Hepatocyte (in vitro differentiated cells): ENCODE measurements at places on chromosomes 6 and 20. TPM values are rescaled to one million over a fixed set of nuclear protein-coding genes. Genes with fewer than 3 reads are reported as not detected.

GRCh38 chr6:138957903-138958302 is 30.1 kb downstream of the REPS1 start:
- no peak for DNase-seq

GRCh38 chr6:14117158-14118090 is at the start of gene CD83:
Gene CD83 (plus strand): TSS chr6:14117772. CDS start chr6:14117812, 40 bp downstream.
- DNase-seq: peak; percentile 84

DNA sequence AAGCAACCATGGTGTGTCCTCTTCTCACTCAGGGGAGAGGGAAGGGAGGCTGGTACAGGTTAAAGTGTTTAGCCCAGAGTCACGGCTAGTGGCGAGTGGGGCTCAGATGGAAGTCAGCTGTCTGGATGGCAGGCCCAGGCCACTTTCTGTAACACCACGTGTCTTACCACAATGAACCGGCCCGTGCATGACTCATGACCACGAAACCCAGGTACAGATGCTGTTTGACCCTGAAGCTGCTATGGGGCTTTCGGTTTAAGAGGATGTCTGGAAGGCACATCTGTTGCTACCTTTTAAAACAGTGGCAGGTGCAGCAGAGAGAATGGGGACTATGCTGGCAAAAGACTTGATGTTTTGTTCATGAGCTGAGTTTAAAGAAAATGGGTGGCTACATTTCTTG is 36.5 kb upstream of the MPC1 start:
- DNase-seq: no peak

- peak; percentile 14 for DNase-seq
Measured at GRCh38 chr6:157020398-157020797, 243.2 kb downstream of the ARID1B start.

- DNase-seq: no peak
Measured at GRCh38 chr20:60600036-60600435, 641.8 kb downstream of the CDH26 start.

GRCh38 chr6:138417493-138418117 is 13.6 kb downstream of the HEBP2 start:
- DNase-seq: no peak

- DNase-seq: peak; percentile 26
Measured at GRCh38 chr6:110681543-110682459, 133.5 kb downstream of the CDK19 start.

DNA sequence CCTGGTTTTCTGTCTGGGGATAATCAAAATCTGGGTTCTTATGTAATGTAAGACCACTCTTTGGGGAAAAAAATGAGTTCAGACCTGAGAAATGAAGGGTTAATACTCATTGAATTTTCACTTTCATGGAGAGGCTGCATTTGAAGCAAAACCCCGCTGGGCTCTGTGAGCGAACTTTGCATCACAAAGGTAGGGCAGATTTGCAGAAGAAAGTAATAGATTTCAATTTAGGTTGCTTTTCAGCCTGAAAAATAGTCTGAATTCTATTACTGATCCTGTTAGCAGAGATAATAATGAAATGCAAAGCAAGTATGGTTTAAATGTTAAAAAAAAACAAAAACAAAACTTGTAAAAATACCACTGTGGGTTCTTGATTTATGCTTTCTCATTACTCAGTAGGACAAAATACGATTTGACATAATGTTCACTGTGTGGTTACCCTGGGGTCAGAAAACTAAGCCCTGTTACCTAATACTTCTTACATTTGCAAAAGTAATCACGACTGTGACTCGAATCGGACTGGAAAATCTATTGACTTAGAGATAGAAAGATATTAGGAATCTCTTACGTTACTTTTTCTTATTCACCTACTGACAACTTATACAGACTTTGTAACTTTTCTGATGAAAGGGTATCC is 72.2 kb downstream of the UST start:
- DNase-seq: no peak

The GNL1 gene
- total RNA-seq: 29.5 and 33.2 TPM in 2 replicates

The GABRR2 gene
- 0.32 and 0.87 TPM in 2 replicates for total RNA-seq
